RCC 7860 (cell line): ENCODE measurements at places on chromosomes 6 and 20.
A peak's percentile ranks its signal among the peaks of the same experiment; 100 is the strongest.

GRCh38 chr6:170446841-170447560 lies 106.1 kb downstream of the PSMB1 start:
- no peak for DNase-seq

DNA sequence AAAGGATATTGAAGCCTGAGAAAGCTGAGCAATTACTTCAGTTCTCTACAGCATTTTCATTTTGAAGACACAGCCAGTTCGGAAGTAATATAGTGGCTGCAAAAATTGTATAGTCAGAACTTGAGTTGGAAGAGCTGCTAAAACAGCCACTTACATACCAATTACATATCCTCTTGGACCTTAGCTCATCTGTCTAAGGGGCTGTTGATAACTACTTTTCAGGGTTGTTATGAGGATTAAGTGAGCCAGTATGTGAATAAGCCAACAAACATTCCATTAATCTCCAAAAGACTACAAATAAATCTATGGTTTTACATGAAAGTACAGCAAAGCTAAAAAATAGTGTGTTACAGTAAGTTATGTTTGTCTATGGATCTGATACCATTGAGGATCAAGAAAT lies 59.7 kb downstream of the TMEM200A start:
- no peak for DNase-seq

DNA sequence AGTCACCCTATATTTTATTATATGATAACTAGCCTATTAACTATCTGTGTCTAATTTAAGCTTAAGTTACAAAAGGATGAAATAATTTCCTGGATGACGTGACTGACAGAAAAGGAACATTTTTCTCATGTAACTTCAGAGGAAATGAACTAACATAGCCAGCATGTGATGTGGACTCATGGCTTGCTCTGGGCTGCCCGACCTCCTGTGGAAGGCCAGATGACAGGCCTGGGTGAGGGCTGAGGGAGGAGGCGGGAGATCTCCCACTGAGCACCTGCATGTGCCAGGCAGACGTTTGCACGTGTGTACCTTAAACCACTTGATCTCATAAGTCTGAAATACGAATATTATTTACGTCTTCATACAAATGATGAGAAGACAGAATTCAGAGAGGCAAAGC lies 321.1 kb downstream of the SYNE1 start:
- no peak for DNase-seq

DNA sequence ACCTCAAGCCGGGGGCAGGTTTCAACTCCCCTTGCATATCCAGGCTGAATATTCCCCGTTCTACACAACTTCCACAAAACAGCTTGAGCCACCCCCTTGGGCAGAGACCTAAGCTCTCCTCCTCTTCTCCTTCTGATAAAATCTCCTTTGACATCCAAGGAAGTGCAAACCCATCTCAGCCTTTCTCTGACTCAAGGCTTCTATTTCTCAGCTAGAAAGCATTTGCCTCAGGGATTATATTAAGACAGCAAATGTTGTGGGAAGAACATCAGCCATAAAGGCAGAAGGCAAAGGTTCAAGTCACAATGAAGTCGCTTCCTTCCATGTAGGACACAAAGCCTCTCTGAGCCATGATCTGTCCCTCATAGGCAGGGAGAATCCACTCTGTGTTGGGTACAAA lies 386.6 kb upstream of the ARID1B start:
- no peak for DNase-seq

DNA sequence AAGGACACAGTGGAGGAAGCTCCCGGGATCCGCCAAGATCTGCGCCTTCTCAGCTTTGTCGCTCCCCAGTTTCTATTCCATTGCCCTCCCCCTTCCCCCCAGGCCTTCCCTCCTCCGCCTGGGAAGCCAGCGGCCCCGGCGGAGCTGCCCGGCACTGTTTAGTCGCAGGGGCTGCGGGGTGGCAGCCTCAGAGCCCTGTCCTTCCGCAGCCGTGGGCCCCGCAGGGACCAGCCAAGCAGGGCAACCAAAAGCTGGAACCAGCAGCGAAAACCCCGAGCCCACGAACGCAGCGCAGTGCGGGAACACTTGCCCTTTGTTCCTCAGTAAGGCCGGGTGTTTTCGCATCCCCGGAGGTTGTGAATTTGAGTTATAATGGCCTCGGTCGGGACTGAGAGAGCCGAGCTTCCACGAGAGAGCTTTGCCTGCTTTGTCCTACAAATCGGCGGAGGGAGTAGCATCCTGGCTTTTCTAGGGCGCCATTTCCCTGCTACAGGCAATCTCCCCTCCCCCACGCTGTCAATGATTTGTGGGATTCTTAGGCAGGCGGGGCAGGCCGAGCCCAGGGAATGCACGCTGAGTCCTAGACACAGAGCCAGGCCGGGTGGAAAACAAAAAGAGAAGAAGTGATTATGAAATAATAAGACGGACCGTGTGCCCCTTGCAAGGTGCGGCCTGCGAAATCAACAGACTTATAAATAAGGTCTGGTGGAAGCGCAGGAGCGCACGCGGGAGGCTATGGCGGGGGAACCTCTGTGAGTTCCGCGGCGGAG lies 4.0 kb upstream of the TUBB2B start:
- DNase-seq, result peak; percentile 66

DNA sequence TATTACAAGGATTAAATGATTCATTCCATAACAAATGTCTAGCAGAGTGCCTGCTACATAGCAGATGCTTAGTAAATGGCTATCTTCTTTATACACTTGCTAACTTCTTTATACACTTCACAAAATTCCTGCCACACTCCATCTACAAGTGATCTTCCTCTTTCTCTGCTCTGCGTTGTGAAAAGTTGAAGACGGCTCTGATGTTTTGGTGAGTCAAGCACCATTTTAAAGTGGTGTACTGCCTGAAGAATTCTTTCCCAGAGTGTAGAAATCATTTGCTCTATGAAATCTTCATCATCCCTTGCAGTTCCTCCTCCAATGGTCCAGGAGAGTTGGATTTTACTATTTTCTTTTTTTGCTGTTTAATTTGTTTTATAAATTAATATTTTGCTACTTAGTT lies 74.9 kb downstream of the TNFAIP3 start:
- DNase-seq, result no peak

GRCh38 chr6:142913511-142914047 lies 31.4 kb downstream of the HIVEP2 start:
- no peak for DNase-seq

- no peak for DNase-seq
These were observed 90.9 kb upstream of the MC3R start for GRCh38 chr20:56157530-56158203.
